ENCODE measurements at places on chromosomes 2 and 18.

DNA sequence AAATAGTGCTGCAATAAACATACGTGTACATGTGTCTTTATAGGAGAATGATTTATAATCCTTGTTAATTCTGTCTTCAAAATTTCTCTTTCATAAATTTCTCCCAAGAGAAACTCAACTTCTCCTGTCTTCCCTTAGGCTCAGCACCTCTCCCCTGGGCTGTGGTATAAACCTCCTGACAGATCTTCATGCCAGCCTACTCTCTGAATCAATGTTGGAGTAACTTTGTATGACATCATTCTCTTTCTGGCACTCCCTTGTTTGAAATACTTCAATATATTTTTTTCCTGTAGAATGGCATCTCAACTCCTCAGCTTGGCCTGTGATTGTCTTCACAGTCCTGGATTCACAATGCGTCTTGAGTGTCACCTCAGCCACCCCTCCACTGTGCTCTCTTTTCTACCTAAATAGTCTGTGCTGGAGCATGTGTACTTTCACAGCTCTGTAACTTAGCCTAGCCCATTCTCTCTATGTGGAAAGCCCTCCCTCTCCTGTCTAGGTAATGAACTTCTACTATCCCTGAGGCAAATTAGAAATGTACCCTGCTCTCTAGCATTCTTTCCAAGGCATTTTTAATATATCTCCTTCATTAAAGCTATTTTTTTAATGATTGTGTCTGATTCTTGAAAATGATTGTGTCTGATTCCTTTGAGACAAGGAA is 649.9 kb upstream of the FANCL start:
- DNase-seq = no peak

DNA sequence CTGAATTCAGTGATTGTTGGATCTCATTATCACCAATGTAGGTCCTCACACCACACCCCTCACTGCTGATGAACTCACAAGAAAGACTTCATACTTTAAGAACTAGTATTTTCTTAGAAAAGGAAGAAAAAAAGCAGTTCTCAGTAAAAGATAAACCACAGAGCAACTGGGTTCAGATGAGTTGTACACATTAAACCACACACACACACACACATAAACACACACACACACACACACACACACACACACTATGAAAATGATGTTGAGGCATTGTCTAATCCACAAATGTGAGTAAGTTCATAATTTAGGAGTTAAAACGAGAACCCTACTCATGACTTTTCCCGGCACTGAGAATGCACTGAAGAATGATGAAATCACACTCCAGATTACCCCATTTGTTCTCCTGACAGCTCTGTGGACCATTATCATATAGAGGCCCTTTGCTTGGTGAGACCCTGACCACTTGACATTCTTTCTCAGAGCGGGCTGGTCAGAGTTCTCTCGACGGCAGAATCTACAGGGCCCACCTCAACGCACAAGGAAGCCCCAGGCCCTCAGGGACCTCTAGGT is 106.2 kb downstream of the BCL2 start:
- DNase-seq = no peak

DNA sequence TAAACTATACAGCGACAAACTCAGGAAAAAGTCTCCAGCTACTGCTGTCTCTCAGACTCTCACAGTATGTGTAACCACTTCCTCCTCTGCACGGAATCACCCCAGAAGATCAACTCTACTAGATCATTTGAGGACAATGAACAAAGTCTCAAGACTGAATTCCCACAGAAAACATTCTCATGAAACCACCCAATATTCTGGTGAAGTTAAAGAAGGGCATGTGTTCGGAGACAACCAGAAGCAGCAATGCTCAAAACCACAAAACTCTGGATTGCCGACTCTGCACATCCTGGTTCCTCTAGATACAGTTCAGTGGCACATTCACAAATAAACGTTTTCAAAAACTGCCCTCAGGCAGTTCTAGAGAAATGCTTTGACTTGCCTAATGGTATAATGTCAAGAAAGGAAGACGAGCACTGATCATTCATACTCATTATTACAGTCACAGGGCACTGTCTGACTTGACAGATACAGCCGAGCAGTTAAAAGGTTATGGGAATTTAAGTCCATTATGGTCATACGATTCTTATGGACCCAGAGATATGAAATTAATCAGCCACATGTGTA is 91.9 kb upstream of the STK17B start:
- no peak for DNase-seq

DNA sequence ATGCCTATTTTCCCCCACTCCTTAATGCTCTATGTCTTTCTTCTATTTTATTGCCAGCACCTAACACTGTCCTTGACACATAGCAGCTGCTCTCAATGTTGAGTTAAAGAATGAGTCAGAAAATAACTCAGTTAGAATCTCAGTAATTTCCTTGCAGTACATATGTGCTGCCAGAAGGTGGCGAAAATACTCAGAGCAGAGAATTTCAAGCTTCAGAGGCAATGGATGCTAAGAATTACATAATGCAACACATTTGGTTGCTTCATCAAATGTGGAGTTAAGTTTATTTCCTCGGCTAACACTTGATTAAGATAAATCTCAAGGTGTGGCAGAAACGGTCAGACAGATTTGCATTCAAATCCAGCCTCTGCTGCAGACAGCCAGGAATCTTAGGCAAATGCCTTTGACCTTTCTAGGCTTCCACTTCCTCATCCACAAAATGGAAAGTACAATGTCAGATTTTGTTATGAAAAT is 105.6 kb downstream of the VSNL1 start:
- DNase-seq = no peak

DNA sequence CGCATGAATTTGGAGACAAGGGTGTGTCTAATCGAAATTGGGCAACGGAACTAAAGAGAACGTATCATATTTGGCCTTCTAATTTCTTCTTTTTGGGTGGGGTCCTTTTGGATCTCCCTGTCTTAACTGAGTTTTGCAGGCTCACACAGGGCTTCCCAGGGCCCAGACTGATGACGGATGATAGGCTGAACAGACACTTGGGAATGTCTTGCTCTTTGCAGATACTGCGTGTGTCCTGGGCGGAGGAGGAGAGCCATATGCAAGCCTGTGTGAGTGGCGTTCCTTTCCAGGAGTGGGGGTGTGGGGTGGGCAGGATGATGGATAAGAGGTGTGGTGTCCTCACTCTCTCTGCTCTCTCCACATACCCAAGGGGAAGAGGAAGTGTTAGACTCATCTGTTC is 40.1 kb downstream of the TNP1 start:
- DNase-seq = no peak

DNA sequence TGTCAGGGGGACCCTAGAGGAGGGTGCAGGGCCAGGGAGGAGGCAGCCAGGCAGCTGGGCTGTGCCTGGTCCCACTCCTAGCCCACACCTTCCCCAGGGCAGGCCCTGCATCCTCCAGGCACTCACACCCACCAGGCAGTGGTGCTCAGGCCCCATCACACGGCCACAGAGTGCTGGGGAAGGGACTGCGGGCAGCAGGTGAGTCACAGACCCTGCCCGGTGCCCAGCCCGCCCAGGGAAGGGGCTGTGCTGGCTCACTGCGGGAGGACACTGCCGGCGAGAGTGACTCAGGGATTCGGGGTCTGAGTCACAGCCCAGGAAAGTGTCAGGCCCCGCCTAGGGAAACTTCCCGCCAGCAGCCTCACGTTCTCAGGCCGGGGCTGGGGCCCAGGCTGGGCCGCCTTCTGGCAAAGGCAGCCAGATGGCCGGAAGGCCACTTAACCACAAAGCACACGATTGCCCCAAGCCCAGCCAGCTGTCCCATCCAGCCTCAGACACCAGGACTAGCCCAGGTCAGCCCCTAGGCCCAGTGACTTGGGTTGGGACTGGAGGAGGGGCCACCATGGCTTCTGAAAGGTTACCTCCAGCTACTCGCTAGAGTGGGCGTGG is 42.2 kb downstream of the BIN1 start:
- DNase-seq = peak; percentile 71

DNA sequence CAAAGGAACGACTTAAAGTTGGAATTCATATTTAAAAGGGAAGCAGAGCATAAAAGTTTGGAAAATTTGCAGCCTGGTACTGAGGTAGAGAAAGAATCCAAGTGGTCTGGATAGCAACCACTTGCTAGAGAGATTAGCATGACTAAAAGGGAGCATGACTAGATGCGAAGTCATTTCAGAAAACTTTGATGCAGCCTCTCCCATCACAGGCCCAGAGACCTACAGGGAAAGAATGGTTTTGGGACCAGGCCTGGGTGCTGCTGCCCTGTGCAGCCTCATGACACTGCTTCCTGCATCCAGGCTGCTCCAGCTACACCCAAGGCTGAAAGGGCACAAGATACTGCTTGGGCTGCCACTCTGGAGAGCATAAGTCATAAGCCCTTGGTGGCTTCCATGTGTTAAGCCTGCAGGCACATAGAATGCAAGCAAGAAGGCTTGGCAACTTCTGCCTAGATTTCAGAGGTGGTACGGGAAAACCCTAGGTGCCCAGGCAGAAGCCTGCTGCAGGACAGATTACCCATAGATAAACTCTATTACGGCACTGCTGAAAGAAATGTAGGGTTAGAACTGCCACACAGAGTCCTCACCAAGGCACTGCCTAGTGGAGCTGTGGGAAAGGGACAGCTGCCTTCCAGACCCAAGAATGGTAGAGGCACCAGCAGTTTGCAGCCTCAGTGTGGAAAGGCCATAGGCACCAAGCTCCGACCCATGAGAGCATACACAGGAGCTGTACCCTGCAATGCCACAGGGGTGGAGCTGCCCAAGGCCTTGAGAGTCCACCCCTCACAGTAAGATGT is 12.6 kb upstream of the CHN1 start:
- no peak for DNase-seq
